ENCODE measurements at places on chromosomes 2 and 18. TPM values are rescaled to one million over a fixed set of nuclear protein-coding genes. Genes with fewer than 3 reads are reported as not detected.

DNA sequence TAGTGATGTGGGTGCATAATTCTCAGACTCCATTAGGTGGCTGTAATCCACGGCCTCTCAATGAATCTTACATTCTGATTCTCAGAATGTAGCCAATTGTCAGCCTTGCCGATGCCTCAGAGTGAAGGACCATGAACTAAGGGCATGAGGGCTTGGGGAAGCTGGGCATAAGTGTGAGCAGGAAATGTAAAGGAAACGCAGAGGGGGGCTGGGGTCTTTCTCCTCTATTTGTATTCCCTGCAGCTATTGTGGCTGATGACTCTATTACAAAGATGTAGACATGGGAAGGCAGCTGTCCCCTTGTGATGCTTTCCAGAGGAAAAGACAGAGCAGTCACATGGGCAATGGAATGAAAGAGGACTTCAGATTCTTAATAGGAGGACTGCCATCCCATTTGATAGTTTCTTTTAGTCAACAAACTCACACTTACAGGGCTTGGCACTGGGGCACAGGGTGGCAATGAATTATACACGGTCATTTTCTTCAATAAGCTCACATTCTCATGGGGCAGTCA is 353.2 kb upstream of the PKDCC start:
- DNase-seq, result no peak

DNA sequence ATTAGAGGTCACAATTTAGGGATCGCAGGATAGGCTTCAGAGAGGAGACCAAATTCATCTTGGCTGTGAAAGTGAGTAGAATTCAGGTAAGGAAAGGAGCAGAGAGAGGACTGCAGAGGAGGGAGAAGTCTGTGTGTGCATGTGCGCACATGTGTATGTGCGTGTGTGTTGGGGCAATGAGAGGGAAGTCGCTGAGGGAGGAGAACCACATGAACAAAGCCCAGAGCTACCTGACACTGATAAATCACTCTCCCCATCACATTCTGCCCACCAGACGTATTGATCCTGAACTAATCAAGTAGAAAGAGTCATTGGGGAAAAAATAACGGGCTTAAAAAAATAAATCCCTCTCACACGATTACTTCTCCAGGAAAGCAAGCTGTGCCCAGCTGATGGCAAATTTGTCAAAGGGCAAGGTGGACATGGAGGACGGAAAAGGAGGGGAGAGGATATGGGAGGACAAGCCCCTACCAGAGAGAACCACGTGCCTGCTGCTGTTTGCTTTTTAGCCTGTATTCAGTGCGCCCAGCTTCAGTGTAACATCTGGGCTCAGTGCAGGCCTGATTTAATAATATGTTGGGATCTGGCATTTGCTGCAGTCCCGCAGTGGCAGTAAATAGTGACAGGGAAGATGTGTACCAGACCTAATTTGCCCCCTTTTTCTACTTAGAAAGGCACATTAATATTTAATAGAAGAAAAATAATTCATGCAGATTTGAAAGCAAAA is 307.5 kb downstream of the C1D start:
- DNase-seq, result no peak

- DNase-seq, result no peak
Measured at GRCh38 chr2:144114760-144115159, 405.2 kb downstream of the ZEB2 start.

- DNase-seq, result no peak
Measured at GRCh38 chr18:22279741-22280452, 110.5 kb downstream of the GATA6 start.

GAL3ST2 gene
- 0.16 TPM for total RNA-seq
